ENCODE measurements at places on chromosomes 4 and X.

GRCh38 chrX:153525451-153525850 lies 8.0 kb downstream of the ATP2B3 start:
- no peak for DNase-seq

- no peak for DNase-seq
Measured at GRCh38 chrX:15301924-15302323, 13.5 kb downstream of the ASB11 start.

GRCh38 chrX:139120760-139121159 lies 409.2 kb upstream of the FGF13 start:
- DNase-seq, result no peak

GRCh38 chrX:15107367-15107988 lies 162.4 kb downstream of the ASB9 start:
- no peak for DNase-seq

DNA sequence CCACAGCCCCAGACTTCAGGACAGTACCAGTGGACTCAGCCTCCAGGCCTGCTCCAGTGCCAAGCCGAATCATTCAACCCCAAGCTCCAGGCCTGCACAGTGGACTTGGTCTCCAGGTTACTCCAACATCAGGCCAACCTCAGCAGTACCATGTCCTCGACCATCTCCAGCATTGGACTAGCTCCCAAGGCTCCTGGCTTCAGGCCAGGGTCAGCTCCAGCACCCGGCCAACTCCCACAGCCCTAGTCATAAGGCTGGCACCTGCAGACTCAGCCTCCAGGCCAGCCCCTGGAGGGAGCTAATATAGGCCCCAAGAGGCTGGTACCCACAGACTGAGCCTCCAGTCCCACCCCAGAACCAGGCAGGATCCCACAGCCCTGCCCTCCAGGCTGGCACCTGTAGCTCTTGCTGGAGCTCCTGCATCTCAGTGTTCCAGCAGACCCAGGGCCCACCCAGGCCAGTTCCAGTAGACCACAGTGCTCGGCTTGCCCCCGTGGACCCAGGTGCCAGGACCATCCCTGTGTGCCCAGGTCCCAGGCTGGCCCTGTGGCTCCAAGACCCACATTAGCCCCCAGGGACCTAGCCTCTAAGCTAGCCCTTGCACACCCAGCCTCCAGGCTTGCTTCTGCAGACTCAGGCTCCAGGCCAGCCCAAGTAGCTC lies 25.6 kb downstream of the ZMAT1 start:
- no peak for DNase-seq

- no peak for DNase-seq
Measured at GRCh38 chr4:14679906-14680305, 322.4 kb upstream of the CPEB2 start.

DNA sequence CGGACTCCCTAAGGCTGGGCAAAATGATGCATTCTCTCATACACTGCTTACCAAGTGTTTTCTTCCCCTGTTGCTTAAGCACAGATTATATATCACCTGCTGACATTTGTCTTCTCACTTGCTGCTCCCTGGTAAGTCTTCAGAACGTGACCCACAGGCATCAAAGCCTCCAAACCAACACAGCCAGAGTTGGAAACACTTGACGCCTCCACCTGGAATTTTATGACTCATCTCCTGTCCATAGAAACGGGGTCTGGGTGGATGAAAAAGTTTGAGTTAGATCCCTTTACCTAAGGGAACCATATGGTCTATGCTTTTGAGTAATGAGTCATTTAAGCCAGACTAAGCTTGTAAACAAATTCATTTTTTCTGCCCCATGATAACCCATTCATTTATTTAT lies 251.6 kb downstream of the USP46 start:
- no peak for DNase-seq

DNA sequence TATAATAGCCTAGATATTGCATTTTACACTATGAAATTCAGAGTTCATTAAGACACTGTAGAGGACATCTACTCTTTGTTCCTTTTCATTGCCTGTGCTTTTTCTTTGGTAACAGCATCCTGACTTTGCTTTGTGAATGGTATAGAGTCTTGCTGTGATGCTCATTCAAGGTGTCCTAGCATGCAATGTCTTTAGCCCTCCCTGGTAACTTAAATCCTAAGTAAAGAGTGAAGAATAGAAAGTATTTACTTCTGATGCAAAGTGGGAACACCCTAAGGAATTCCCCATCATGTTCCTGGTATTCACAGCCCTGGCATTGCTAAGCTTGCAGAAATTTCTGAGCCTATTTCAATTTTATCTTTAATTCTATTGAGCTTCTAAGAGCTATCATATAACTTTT lies 400.1 kb downstream of the FAT4 start:
- DNase-seq, result no peak

- no peak for DNase-seq
Measured at GRCh38 chr4:8847331-8847730, 24.3 kb downstream of the HMX1 start.

- no peak for DNase-seq
Measured at GRCh38 chr4:152028131-152028530, 267.3 kb upstream of the GATB start.

DNA sequence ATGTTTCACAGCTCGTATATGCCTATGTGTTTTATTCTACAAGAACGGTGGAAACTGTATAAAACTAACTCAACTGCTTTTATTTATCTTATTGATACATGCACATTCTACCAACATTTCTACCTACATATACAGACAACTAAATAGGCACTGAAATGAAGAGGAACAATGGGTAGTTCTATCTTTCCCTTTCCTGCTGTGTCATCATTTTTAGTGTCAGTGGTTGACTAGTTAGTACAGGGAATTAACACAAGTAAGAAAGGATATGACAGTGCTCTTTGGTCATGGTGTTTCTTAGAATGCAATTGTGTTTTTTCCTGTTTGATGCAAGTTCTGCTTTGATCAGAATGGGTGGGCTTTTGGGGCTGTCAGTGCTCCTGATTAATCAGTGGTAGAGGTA lies 293.8 kb upstream of the CTSO start:
- no peak for DNase-seq

DNA sequence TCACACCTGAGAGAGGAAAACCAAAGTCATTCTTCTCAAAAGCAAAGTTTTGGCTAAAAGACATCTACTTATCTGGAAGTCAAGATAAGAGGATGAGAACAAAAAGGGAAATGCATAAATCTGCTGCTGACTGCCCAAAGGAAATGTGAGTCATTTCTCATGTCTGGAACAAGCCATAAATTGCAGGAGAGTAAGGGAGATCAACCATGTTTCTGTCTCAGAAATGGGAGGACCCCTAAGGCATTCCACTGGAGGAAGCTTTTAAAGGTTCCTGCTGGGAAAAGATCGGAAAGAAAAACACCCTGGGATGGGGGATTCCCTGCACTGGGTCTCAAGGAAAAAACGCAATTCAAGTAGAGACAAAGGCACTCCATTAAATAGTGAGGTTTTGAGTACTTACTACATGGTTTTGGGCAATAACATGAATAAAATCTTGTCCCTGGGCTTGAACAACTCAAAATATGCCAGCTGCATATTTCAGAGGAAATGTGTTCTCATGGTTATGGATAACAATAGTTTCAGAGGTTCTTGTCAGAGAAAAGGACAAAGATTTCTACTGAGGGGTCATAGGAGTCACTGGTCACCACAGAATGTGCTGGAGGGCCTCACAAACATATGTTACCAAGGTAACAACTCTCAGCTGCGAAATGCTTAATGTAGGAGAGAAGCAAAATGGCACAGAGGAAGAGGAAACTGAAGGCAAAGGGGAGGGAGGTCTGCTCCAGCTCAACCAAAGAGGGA lies 19.3 kb downstream of the GPR143 start:
- DNase-seq, result no peak

GRCh38 chr4:90061881-90062280 lies 65.3 kb upstream of the CCSER1 start:
- DNase-seq, result no peak

DNA sequence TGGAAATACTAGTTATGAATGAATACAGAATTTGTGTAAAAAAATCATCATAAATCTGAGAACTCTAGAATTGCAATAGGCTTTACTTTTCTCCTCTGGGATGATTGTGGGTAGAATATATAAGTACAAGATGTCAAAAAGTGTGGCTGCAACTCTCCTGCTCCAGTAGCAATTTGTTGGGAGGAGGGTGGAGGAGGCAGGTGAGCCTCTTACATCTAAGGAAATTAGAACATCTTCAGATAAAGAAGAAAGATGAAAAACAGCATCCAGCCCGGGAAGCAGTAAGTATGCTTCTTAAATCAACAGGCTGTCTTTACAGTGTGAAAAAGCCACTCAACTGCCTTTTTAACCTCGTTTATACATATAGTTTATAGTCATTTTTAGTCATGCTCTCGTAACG lies 83.7 kb downstream of the ATP8A1 start:
- no peak for DNase-seq

- DNase-seq, result no peak
Measured at GRCh38 chrX:153517946-153518834, 748 bp downstream of the ATP2B3 start.

DNA sequence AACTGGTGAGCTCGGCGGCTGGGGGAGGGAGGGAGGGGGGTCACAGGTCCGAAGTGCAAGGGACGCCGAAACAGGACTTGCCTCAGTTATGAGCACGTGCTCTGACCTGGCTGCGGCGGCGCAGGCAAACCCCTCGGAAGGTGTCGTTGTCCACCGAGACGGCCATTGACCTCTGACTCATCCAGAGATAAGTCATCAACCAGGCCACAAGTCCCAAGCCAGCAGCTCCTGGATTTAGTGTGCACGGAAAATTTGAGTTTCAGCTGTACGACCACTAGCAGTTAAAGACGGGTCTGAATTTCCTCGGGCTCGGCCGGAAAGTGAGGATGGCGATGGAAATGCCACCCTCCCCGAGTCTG lies 674 bp downstream of the SH3D19 start:
- DNase-seq, result no peak

DNA sequence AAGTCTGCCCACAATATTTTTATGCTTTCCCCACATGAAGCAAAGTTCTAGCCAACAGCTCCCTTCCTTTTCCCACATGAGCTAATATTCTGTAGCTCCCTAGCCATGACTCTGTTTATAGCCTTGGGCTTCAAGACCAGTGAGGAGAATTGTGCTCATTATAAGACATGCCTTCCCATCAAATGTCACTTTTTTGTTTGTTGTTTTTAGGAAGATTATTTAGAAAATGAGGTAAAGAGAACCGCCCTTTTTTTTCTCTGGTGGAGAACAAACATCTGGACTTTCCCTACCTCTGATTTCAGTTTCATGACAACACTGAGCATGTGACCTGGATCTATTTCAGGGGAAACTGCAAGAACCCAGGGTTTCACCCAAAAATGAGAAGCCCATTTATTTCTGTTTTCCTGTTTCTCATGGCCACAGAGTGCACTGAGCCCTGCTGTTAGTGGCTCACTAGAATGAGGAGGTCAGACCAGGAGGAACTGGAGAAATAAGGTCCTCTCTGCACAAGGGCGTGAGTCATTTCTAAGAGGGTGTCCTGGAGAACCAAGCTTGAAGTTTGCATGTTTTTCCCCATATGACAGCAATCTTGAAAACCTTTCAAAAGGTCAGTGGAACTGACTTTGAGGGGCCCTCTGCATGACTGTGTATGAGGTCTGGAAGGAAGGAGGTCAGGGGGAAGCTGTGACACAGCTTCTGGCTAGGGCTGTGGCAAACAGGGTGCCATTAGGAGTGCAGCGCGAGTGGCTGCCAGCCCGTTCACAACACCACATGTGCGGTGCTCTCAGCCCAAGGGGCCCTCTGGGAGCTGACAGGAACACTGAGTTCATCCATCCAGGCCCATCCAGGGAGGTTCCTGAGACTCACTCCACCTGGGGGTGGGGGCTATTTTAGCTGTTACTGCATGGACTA lies 55.2 kb downstream of the CHST7 start:
- DNase-seq, result no peak

GRCh38 chr4:16508968-16509367 lies 282.7 kb upstream of the TAPT1 start:
- DNase-seq, result no peak

DNA sequence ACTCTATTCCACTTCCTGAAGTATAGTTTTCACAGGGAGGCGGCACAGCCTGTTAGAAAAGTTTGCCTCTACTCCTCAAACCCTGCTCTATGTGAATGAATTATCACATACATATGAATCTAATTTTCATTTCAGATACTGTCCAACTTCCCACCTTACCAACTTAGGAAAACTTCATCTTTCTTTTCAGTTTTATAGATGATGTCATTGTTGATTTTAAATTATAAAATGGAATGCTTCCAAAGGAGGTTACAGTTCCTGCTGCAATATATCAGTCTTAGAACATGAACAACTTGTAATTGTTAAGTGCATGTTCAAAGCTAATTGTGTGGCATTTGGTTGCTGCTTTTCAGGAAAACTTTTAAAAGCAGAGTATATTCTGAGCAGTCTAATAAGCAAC lies 92.4 kb downstream of the NEUROG2 start:
- DNase-seq, result no peak

DNA sequence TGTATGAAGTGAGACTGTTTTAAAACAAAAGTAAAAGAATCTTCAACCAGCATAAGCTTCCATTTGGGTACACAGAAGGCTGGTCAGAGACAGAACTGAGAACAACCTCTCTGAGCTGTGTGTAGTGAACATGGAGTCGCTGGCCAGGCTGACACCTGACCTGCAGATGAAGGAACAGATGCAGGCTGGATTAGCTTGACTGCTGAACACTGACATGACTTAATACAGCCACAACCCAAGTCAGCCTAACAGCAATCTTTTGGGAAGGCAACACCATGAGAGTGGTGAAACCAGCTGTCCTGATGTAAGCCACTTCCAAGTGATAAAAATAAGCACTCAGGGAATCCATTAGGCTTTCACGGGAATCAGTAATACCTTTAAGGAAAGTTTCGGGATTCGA lies 10.1 kb downstream of the SCARB2 start:
- DNase-seq, result no peak

DNA sequence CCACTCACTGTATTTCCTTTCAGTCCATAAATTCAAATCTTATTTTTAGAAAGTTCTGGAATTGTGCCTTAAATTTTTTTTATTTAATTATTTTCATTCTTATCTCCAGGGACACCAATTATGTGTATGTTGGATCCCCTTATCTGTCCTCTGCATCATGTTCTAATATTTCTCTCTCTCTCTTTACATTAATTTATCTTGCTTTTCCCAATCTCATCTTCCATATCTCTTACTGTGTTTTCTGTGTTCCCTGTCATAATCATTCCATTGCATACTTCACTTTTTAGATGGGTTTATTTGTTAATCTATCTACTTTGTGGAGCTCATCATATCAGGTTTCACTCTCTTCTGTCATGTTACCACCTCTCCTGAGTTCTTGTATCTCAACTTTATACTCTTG lies 37.4 kb downstream of the PPP2R2C start:
- DNase-seq, result no peak

- DNase-seq, result no peak
Measured at GRCh38 chr4:118964891-118965411, 76.3 kb downstream of the SYNPO2 start.

DNA sequence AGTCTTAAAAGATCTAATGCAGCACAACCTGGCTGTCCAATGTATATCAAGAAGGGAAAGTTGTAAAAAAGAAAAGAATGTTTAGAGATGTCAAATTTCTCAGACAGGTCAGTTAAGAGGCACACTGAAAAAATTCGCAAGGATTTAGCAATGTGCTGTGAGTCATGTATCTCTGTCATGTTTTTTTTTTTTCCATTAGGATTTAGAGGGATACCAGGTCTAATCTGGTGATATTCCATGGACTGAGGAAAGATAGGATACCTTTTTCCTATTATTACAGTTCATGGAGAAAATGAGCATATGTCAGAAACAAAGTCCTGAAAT lies 815.4 kb upstream of the PCDH10 start:
- no peak for DNase-seq

- DNase-seq, result no peak
Measured at GRCh38 chrX:130716781-130717413, 186.1 kb downstream of the ENOX2 start.

GRCh38 chrX:24025741-24026403 lies 1.1 kb downstream of the KLHL15 start:
- no peak for DNase-seq

GRCh38 chr4:2172161-2172560 lies 69.8 kb downstream of the HAUS3 start:
- no peak for DNase-seq
